ENCODE measurements at places on chromosomes 3 and 15. TPM values are rescaled to one million over a fixed set of nuclear protein-coding genes. Genes with fewer than 3 reads are reported as not detected.

DNA sequence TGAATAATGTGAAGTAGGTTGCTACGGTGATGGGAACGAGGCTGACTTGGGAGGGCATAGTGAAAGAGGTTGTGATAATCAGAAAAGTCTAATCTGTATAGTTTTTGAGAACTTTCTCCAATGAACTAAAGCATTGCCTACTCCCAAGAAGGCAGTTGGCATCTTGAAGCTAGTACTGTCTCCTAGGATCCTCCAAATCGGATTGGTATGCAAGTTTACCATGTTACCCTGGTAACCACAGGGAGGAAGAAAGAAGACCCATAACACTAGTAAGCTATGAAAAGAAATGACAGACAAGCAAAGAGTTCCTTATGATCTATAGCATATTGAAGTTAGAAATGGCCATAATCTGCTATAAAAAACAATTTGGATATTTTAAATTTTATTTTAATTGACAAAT lies 127.2 kb upstream of the SYNPR start:
- no peaks in the 10 kb centered on the region for H3K27me3 ChIP-seq
- no peak overlapping the region for H3K27ac ChIP-seq
- no peaks in the 10 kb centered on the region for H3K36me3 ChIP-seq
- no peak for DNase-seq

- no peaks in the 10 kb centered on the region for H3K27me3 ChIP-seq
- DNase-seq: no peak
- H3K4me1 ChIP-seq: no peaks in the 10 kb centered on the region
- no peak overlapping the region for H3K27ac ChIP-seq
Observed at GRCh38 chr3:21331321-21331720, 419.7 kb downstream of the ZNF385D start.

DNA sequence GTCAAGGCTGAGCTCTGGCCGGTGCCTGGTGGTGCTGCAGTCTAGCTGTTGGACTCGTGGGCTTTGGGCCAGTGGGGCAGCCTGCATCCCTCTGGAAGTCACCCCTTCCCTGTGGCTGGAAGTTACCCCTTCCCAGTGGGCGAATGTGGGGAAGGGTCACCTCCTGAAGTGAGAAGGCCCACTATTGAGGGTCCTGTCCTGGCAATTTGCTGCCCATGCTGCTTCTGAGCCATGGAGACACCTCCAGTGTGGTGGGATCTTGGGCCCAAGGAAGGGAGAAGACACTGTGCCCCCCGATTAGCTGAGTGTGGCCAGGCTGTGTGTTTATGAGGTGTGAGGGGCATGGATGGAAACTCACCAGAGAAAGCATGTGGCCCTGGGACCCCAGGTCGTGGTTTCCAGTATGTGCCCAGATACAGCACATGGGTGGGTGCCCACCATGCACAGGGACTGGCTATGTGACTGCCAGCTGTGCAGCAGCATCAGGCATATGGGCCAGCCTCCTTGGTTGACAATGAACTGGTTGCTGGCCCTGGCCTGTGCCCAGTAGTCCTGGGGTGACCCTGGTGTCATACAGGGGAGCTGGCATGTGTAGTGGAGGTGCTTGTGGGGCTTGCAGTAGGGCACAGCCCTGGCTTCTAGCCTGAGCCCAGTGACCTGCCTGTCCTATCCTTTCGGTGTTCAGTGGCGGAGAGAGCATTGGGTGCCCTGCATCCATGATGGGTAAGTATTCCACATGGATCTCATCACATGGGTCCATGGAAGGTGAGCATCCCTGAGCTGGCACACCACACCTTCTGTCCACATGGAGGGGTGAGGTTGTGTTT lies 221.2 kb downstream of the SNRPN start:
- DNase-seq: no peak
- no peaks in the 10 kb centered on the region for H3K36me3 ChIP-seq
- H3K4me3 ChIP-seq: no peak overlapping the region
- H3K27ac ChIP-seq: no peak overlapping the region

- no peak overlapping the region for H3K4me3 ChIP-seq
- H3K4me1 ChIP-seq: peaks cover 5% of the 10 kb centered on the region
- no peaks in the 10 kb centered on the region for H3K27me3 ChIP-seq
Observed at GRCh38 chr3:29083676-29084075, 197.2 kb upstream of the RBMS3 start.

- DNase-seq: no peak
- no peaks in the 10 kb centered on the region for H3K27me3 ChIP-seq
- H3K4me3 ChIP-seq: no peak overlapping the region
Observed at GRCh38 chr15:59051873-59052861, 52.8 kb upstream of the CCNB2 start.

GRCh38 chr3:132317229-132317948 lies at the start of gene ACP3:
Gene ACP3, plus strand, starts transcription at chr3:132317407. Its CDS starts 50 bp downstream, at chr3:132317457.
- no peak within 1 kb of the TSS for H3K4me3 ChIP-seq
- DNase-seq: no peak
- H3K36me3 ChIP-seq: no peaks in the 10 kb centered on the region
- no peak within 1 kb of the TSS for H3K27ac ChIP-seq
- no peaks in the 10 kb centered on the region for H3K27me3 ChIP-seq

DNA sequence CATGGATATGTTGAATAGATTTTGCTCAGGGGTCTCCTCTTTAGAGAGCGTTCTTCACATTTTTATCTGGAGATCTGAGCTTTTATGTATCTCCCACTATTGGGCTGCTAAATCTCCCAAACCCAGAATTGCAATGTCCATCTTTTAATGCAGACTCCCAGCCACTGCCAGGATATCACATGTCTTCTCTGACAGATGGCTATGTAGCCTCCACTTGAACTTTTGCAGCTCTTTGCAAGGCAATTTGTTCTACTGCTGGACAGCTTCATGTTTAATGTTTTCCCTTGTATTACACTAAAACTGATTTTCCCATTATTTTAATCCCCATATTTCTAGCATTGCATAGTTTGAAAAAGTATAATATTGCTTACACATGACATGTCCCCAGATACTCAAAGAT lies 177.2 kb downstream of the LPP start:
- no peak for DNase-seq
- peak overlapping the region; percentile 51 for H3K27ac ChIP-seq
- H3K27me3 ChIP-seq: no peaks in the 10 kb centered on the region
- H3K4me1 ChIP-seq: peaks cover 37% of the 10 kb centered on the region
- H3K4me3 ChIP-seq: no peak overlapping the region

DNA sequence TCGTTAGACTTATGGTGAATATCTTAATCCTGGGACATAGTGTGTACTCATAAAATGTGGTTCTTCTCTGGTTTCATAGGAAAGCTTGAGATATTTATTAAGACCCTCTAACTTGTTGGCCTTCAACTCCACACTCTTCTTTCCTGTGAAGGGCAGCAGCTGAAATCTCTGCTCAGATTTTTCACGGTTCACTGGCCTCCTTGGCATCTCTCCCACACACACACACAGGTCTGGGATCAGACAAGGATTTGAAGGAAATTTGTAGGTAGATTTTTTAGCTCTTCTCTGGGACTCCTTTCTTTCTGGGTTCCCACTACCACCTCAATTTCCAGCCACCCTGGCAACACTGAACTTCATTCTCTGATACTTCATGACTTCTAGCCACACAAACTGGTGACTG lies 70.2 kb downstream of the MYRIP start:
- no peak overlapping the region for H3K27ac ChIP-seq
- no peaks in the 10 kb centered on the region for H3K27me3 ChIP-seq
- no peaks in the 10 kb centered on the region for H3K36me3 ChIP-seq
- DNase-seq: no peak
- no peak overlapping the region for H3K4me3 ChIP-seq

DNA sequence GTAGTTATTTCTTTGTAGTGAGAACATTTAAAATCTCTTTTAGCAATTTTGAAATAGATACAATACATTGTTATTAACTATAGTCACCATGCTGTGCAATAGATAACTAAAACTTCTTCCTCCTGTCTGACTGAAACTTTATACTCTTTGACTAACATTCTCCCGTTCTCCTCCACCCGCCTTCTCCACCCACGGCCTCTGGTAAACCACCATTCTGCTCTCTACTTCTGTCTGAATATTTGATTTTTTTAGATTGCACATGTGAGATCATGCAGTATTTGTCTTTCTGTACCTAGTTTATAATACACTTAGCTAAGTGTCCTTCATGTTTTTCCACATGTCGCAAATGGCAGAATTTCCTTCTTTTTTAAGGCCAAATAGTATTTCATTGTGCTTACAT lies 72.8 kb upstream of the RBM5 start:
- H3K27ac ChIP-seq: no peak overlapping the region
- no peaks in the 10 kb centered on the region for H3K36me3 ChIP-seq
- no peaks in the 10 kb centered on the region for H3K27me3 ChIP-seq

GRCh38 chr3:54785976-54786375 lies 141.9 kb downstream of the LRTM1 start:
- DNase-seq: no peak
- no peaks in the 10 kb centered on the region for H3K27me3 ChIP-seq
- no peak overlapping the region for H3K27ac ChIP-seq
- no peak overlapping the region for H3K4me3 ChIP-seq
- H3K4me1 ChIP-seq: no peaks in the 10 kb centered on the region

GRCh38 chr15:69145694-69146492 lies 14.5 kb upstream of the GLCE start:
- H3K4me1 ChIP-seq: no peaks in the 10 kb centered on the region
- peaks cover 11% of the 10 kb centered on the region for H3K27me3 ChIP-seq
- H3K36me3 ChIP-seq: no peaks in the 10 kb centered on the region
- DNase-seq: no peak
- no peak overlapping the region for H3K4me3 ChIP-seq
- no peak overlapping the region for H3K27ac ChIP-seq

- H3K4me1 ChIP-seq: no peaks in the 10 kb centered on the region
- H3K27ac ChIP-seq: no peak overlapping the region
- DNase-seq: no peak
- no peaks in the 10 kb centered on the region for H3K27me3 ChIP-seq
Observed at GRCh38 chr3:55531321-55531720, 44.2 kb upstream of the WNT5A start.

The ARNT2 gene
- 6.6 TPM for total RNA-seq

The PROS1 gene
- 7.0 TPM for total RNA-seq

The HESX1 gene
- not detected for total RNA-seq

The LTF gene
- 5.1 TPM for total RNA-seq

Data from gastrocnemius medialis (tissue), 4 donors.